Activated naive CD8-positive, alpha-beta T cell treated with anti-CD3 and anti-CD28 coated beads, Interleukin-2, amount 10 ng/mL, durations not matched to agents 7 days and 5 days (primary cell): ENCODE measurements at places on chromosomes 2 and 18. TPM values are rescaled to one million over a fixed set of nuclear protein-coding genes. Genes with fewer than 3 reads are reported as not detected.
A peak's percentile ranks its signal among the peaks of the same experiment; 100 is the strongest.

GRCh38 chr18:61850756-61851155, 42.1 kb downstream of the RNF152 start:
- no peak overlapping the region for H3K4me3 ChIP-seq
- DNase-seq, result no peak
- H3K4me1 ChIP-seq, result no peaks in the 10 kb centered on the region
- no peaks in the 10 kb centered on the region for H3K36me3 ChIP-seq
- peaks cover 10% of the 10 kb centered on the region for H3K27me3 ChIP-seq

DNA sequence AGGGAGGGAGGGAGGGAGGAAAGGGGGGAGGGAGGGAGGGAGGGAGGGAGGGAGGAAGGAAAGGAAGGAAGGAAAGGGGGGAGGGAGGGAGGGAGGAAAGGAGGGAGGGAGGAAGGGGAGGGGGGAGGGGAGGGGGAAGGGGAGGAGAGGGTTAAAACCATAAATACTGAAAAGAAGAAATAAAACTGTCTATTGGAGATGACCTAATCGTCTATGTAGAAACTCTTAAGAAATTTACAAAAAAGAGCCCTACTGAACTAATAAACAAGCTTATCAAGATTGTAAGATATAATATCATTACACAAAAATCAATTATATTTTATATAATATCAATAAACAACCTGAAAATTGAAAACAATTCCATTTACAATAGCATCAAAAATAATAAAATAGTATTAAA, 32.3 kb upstream of the CTDP1 start:
- DNase-seq, result no peak
- no peak overlapping the region for H3K4me3 ChIP-seq
- H3K36me3 ChIP-seq, result no peaks in the 10 kb centered on the region
- no peak overlapping the region for H3K27ac ChIP-seq

DNA sequence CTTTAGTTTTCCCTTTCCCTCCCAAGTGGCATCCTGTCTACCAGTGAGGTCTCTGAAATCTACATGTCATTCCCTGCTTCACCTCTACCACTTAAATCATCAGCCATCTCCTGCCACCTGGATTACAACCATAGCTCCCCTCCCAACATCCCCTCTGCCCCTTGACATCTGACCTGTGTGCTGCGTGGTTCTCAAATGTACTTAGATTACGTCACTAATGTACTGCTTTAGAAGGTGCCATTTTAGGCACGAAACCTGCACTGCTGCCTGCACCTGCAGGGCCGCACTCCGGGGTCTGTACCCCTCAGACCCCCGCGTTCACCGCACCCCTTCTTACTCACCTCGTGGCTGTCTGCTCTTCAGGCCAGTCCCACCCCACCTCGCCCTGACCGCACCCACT, 395.1 kb upstream of the MYT1L start:
- no peak overlapping the region for H3K4me3 ChIP-seq
- no peak overlapping the region for H3K27ac ChIP-seq
- no peaks in the 10 kb centered on the region for H3K27me3 ChIP-seq
- no peaks in the 10 kb centered on the region for H3K36me3 ChIP-seq
- no peaks in the 10 kb centered on the region for H3K4me1 ChIP-seq

- no peak overlapping the region for H3K27ac ChIP-seq
- H3K4me3 ChIP-seq, result no peak overlapping the region
- DNase-seq, result no peak
- H3K27me3 ChIP-seq, result peaks cover 9% of the 10 kb centered on the region
- peaks cover 2% of the 10 kb centered on the region for H3K4me1 ChIP-seq
Observed at GRCh38 chr2:165010556-165010955, 55.2 kb upstream of the SLC38A11 start.

GRCh38 chr18:60024345-60024744, 124.5 kb downstream of the PMAIP1 start:
- peaks cover 10% of the 10 kb centered on the region for H3K27me3 ChIP-seq
- H3K36me3 ChIP-seq, result no peaks in the 10 kb centered on the region
- no peaks in the 10 kb centered on the region for H3K4me1 ChIP-seq
- H3K27ac ChIP-seq, result no peak overlapping the region

DNA sequence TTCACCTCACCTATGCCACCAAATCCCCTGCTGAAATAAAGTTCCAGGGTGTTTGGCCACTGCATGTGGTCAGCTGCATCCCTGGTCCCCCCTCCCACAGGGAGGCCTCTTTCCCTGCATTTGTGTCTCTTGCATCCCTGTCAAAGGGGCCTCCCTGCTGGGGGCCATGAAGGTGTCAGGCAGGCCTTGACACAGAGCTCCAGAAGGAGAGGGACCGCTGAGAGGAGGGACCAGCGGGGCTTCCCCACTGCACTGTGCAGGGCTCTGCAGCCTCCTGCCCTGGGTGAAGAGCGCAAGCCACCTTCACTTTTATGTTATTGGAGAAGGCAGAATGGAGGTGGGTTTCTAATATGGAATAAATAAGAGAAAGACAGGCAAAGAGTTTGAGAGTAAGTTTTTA, 230.2 kb downstream of the ANKRD30B start:
- no peaks in the 10 kb centered on the region for H3K4me1 ChIP-seq
- H3K27me3 ChIP-seq, result peaks cover 2% of the 10 kb centered on the region
- H3K4me3 ChIP-seq, result no peak overlapping the region

- no peak for DNase-seq
- H3K27ac ChIP-seq, result no peak overlapping the region
- no peak overlapping the region for H3K4me3 ChIP-seq
- H3K36me3 ChIP-seq, result no peaks in the 10 kb centered on the region
- H3K4me1 ChIP-seq, result no peaks in the 10 kb centered on the region
Observed at GRCh38 chr2:149225446-149225845, 104.9 kb upstream of the LYPD6 start.

- no peak for DNase-seq
- H3K27ac ChIP-seq, result no peak overlapping the region
- H3K27me3 ChIP-seq, result peaks cover 46% of the 10 kb centered on the region
- peaks cover 12% of the 10 kb centered on the region for H3K4me1 ChIP-seq
Observed at GRCh38 chr2:110107092-110108079, 8.2 kb downstream of the MALL start.

DNA sequence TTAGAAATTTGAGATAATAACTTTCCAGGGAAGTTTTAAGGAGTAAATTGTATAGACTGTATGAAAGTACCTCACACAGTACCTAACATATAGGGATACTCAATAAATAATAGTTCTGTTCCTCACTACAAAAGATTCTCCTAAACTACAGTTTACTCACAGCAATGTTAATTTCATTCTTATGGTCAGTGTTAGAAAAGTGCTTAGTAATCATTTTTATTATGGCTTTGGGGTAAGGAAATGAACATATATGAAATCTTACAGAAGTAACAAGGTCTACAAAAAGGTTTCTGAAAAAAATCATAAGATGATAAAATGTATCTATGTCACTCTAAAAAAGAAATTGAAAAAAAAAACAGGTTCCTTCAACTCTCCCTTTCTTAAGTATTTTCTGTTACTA, 67.2 kb downstream of the IKZF2 start:
- H3K36me3 ChIP-seq, result peaks cover 12% of the 10 kb centered on the region
- H3K27ac ChIP-seq, result no peak overlapping the region
- H3K4me1 ChIP-seq, result peaks cover 3% of the 10 kb centered on the region
- no peak overlapping the region for H3K4me3 ChIP-seq
- no peak for DNase-seq

DNA sequence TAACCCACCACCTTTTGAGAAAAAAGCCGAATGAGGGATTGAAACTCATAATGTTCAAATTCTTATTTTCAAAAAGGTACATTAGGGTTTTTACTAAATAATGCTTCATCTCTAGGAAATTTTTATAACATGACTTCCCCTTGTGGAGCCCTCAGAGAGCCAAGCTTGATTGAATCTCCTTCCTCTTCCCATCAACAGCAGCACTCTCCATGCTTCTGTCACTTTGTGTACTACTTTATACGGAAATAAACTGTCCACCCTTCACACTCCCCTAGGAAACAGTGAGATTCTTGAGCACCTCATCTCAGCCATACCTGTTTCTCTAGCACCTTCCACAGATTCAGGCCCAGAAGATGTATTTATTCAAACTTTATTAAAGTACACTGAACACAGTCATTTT, 51.8 kb downstream of the TFPI start:
- no peak overlapping the region for H3K27ac ChIP-seq
- H3K4me1 ChIP-seq, result no peaks in the 10 kb centered on the region
- H3K27me3 ChIP-seq, result peaks cover 11% of the 10 kb centered on the region
- H3K36me3 ChIP-seq, result no peaks in the 10 kb centered on the region
- H3K4me3 ChIP-seq, result no peak overlapping the region

DNA sequence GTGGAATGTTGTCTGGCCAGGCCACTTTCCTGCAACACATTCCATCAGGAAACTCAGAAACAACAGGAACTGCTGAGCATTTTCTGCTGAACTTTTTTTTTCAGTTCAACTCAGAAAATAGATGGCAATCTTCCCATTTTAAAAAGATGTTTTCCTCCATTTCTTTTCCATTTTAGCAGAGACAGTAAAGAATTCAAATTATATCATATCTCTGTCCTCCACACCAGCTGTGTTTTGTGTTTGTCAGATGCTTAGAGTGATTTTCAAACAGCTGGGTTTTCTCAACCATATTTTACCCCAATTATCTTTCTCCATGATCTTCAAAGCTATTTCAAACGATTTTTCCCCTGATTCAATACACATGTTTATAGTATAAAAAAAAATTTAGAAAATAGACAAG, 713.4 kb downstream of the LRRTM4 start:
- H3K36me3 ChIP-seq, result no peaks in the 10 kb centered on the region
- H3K4me3 ChIP-seq, result no peak overlapping the region
- no peak for DNase-seq
- no peaks in the 10 kb centered on the region for H3K4me1 ChIP-seq
- H3K27me3 ChIP-seq, result no peaks in the 10 kb centered on the region

DNA sequence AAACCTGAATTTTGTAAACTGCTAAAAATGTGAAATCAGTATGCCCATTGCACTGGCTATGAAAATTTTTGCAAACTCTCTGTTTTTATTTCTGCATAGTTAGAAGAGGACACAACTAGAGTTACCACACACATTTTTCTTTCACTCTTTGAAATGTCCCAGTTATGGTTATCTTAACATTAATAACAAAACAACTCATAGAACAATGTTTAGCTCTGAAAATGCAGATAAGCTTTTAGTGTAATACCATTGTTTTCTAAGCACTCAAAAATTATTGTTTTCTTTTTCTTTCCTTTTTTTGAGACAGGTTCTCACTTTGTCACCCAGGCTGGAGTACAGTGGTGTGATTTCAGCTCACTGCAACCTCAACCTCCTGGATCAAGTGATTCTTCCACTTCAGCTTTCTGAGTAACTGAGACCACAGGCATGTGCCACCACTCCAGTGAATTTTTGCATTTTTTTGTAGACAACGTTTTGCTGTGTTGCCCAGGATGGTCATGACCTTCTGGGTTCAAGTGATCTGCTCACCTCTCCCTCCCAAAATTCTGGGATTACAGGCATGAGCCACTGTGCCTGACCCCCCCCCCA, 1204.5 kb upstream of the ZEB2 start:
- H3K4me1 ChIP-seq, result no peaks in the 10 kb centered on the region
- H3K36me3 ChIP-seq, result no peaks in the 10 kb centered on the region
- DNase-seq, result no peak
- H3K27ac ChIP-seq, result no peak overlapping the region
- H3K27me3 ChIP-seq, result no peaks in the 10 kb centered on the region
- H3K4me3 ChIP-seq, result no peak overlapping the region

DNA sequence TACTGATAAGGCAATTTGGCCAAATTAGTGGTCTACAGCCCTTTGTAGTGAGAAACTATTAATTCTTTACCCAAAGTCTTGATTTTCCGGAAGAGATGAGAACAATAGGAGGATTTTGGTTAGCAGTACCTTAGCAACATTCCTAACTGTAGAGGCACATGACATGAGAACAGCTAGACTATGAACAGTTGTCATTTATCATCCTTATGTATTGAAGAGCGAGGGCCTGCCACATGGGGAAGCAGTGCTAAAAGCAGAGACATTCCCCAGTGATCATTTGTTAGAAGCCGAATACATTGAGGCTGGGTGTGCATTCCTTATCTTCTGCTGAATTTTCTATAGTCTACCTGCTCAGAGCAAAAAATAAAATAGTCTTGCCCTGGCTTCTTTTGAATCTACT, 65.2 kb downstream of the RBBP8 start:
- H3K27ac ChIP-seq, result no peak overlapping the region
- no peaks in the 10 kb centered on the region for H3K27me3 ChIP-seq
- peaks cover 32% of the 10 kb centered on the region for H3K36me3 ChIP-seq
- no peak overlapping the region for H3K4me3 ChIP-seq
- DNase-seq, result no peak
- H3K4me1 ChIP-seq, result peaks cover 5% of the 10 kb centered on the region

DNA sequence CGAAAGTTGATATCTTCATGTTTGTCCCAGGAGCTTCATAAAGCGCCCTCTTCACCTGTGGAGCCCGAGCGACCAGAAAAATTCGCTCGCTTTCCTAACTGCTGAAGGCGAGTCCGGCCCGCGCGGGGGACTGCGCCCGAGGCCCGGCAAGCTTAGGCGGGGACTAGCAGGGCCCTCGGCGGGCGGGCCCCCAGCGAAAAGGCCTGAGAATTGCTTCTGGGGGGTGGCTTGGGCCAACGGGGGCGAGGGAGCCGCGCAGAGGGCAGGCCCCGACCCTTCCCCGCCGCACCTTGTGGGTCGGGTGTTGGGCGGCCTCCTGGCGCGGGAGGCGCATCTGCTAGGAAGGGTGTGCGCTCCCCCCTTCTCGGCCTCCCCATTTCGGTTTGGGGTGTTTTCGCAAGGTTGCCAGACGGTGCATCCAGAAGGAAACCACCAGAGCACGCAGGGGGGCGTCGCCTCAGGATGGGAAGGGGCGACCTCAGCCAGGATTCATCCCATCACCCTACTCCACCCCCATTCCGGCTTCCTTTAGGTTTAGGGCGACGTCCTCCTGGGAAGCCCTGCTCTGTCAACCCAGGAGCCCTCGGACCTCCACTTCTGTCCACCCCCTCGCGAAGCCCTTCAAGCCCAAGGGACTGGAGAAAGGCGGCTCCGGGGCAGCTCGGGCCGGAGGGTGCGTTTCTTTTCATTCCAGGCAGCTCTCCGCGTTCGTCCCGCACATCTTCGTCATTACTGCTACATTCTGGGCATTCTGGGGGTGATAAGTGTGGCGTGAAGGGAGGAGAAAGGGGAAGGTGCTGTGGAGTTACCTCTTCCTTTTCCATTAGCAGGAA, 9.1 kb downstream of the SP9 start:
- H3K4me1 ChIP-seq, result peaks cover 28% of the 10 kb centered on the region
- peaks cover 8% of the 10 kb centered on the region for H3K36me3 ChIP-seq
- peaks cover 60% of the 10 kb centered on the region for H3K27me3 ChIP-seq
- no peak overlapping the region for H3K27ac ChIP-seq
- H3K4me3 ChIP-seq, result peak overlapping the region; percentile 72

DNA sequence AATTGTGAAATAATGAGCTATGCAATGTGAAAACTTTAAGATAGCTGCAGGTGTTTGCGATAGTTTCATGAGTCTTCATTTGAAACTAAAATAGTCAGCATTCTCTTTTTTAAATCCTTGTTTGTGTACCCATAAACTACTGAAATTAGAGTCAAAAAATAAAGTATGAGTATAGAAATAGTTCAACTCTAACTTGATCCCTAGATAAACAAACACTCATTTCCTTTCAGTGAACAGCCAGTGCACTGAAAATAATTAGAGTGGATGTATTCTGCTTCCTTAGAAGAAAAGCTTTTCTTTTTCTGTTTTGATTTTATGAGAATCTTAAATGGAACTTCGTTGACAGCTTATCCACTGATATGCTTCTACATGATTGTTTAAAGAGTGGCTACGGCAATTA, 1033.4 kb downstream of the SOCS6 start:
- H3K4me3 ChIP-seq, result no peak overlapping the region
- H3K27me3 ChIP-seq, result no peaks in the 10 kb centered on the region
- H3K36me3 ChIP-seq, result no peaks in the 10 kb centered on the region
- no peak overlapping the region for H3K27ac ChIP-seq

- H3K27me3 ChIP-seq, result no peaks in the 10 kb centered on the region
- H3K4me3 ChIP-seq, result no peak overlapping the region
- no peaks in the 10 kb centered on the region for H3K4me1 ChIP-seq
Observed at GRCh38 chr2:49261781-49262180, 107.5 kb upstream of the FSHR start.

PRSS56 gene
- not detected for total RNA-seq

TSPYL6 gene
- total RNA-seq, result not detected

OR6B2 gene
- total RNA-seq, result not detected

RUFY4 gene
- total RNA-seq, result 4.9 TPM
